Activated naive CD8-positive, alpha-beta T cell treated with anti-CD3 and anti-CD28 coated beads for 36 hours (primary cell): ENCODE measurements at places on chromosomes 5 and 9. TPM values are rescaled to one million over a fixed set of nuclear protein-coding genes. Genes with fewer than 3 reads are reported as not detected.

FOXD4L6 gene
- not detected for total RNA-seq

ECSCR gene
- 0.36 TPM for total RNA-seq

RANBP3L gene
- 0.10 TPM for total RNA-seq

TMEM215 gene
- not detected for total RNA-seq

WHRN gene
- 4.6 TPM for total RNA-seq
